ENCODE measurements at places on chromosomes 7 and 10.
A peak's percentile ranks its signal among the peaks of the same experiment; 100 is the strongest.

- DNase-seq = no peak
Observed at GRCh38 chr7:966291-967069, 8.9 kb downstream of the COX19 start.

GRCh38 chr7:110157631-110158362 lies 933.1 kb upstream of the LRRN3 start:
- no peak for DNase-seq

GRCh38 chr10:25974897-25975459 lies 40.9 kb downstream of the MYO3A start:
- no peak for DNase-seq

- DNase-seq = no peak
Observed at GRCh38 chr10:30036341-30036740, 23.0 kb downstream of the JCAD start.

DNA sequence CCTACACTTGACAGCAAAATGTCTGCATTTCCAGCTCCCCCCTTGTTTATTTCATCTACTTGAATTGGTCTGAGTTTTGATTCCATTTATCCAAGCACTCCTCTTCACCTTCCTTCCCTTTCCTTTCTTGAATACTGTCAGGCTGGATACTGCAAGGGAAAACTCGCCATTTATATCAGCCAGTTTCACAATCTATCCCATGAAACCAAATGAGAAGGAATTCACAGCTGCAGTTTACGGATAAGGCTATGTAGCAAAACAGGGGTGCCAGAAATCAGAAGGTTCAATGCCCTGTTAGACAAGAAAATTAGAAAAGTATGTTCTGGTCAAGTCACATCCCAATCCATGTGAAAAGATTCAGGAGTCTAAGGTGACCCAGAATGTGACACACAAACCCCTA lies 28.1 kb downstream of the CCDC6 start:
- no peak for DNase-seq

DNA sequence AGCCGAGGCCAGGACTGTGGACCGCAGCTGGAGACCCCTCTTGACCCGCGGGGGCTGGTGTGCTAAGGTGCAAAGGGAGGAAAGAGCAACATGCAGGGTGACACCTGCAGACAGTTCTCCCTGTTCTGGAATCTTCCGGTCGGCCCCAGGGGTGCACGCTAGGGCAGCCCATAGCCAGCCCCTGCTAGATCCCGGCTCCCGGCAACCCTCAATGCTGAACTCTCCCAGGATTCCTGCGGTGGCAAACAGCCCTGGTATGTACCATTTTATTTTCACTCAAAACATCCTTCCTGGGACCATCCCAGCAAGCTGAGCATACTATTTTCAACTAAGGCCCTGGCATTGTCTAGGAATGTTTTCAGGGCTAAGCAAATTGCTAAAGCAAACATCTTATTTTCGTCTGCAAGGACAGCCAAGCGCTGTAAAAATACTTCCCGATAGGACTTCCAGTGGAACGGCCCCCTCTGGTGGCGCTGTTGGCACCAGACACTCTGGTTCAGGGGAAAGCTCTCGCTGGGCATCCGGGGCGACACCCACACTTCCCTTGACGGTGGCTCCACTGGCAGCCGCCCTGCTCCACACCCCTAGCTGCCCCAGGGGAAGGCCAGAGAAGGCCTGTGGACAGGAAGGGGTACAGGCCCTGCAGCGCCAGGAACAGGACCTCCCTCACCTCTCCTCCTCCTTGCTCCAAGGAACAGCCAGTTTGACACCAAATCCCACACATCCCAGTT lies 99.4 kb downstream of the CTBP2 start:
- DNase-seq = peak; percentile 27

DNA sequence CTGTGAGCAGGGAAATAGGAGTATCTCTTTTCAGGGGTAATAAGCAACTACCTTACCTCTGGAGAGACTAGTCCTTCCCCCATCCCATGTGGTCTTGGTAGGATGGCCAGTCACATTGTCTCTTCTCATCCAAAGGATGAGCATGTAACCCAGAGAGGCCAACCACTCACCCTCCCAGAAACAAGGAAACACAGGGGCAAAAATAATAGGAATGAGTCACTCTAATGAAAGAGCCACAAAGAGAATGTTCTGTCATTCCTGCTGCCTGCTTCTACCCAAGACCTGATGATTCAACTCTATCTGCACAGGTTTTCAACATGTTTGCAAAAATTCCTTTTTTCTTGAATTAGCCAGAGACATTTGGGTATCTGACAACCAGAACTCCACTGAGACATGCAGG lies 99.3 kb upstream of the NFE2L3 start:
- no peak for DNase-seq

- DNase-seq = no peak
Observed at GRCh38 chr7:38757931-38758330, 126.8 kb upstream of the AMPH start.

- DNase-seq = no peak
Observed at GRCh38 chr10:61632057-61632670, 30.6 kb upstream of the CABCOCO1 start.

DNA sequence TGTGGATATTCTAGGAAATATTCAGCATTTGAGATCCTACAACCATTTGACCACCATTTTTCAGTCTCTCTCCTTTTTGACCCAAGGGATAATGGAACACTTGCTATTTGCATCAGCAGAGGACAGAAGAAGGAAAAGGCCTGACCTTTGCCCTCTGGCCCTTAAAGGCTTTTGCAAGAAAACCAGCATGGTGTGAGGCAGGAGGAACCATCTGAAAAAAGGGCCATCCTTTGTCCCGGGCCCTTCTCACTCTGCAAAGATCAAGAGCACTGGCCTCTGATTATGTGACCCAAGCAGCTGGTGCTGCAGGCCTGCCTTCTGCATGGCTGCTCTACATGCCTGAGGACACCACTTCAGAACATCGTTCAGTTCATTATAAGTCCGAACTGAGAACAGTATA lies 133.3 kb upstream of the STK17A start:
- no peak for DNase-seq

GRCh38 chr10:70673043-70673928 lies 980 bp downstream of the ADAMTS14 start:
- DNase-seq = no peak

DNA sequence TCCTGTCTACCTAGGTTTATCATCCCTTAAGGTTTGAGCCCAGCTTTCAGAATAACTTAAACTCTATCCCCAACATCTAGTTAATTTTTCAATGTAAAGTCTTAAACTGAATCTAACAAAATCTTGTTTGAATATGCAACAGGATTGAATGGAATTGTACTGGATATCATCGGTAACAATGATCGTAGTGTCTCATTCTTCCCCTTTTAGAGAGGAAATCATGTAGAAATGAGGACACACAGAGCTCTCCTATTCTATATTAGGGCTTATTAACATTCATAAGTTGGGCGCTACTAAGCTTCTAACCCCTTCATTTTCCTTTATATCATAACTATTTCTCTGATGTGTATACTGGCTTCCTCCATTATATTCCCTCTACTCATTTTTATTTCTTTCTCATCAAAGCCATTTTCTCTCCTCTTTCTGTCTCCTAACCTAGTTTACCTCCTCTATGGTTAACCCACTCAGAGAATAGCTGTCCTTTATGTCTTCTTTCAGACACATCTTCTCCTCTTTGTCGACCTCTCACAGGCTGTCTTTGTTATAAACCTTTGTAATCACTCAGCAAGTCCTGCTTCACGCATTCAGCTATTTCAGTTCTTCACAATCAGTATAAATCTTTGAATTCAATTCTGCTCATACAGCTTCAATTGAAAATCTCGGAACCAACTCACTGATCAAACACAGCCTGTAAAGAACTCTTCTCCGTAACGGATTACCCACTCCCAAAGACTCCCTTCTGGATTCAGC lies 1019.0 kb upstream of the C7orf33 start:
- no peak for DNase-seq

- no peak for DNase-seq
Observed at GRCh38 chr10:95261926-95262325, 28.9 kb downstream of the PDLIM1 start.

- no peak for DNase-seq
Observed at GRCh38 chr10:929960-930624, 1.4 kb downstream of the LARP4B start.

GRCh38 chr7:103396471-103396870 lies 49.0 kb downstream of the PSMC2 start:
- DNase-seq = no peak

- no peak for DNase-seq
Observed at GRCh38 chr7:142301923-142302550, 44.2 kb upstream of the PRSS58 start.

GRCh38 chr10:8323428-8324054 lies 269.1 kb downstream of the GATA3 start:
- DNase-seq = no peak

GRCh38 chr7:23687011-23687410 lies 7.0 kb downstream of the FAM221A start:
- DNase-seq = no peak

GRCh38 chr10:31129271-31129670 lies 97.6 kb upstream of the ZNF438 start:
- DNase-seq = no peak

Data from NCI-H345 (cell line).